ENCODE measurements at places on chromosomes 13 and 19.

- DNase-seq = no peak
These were observed 5.3 kb downstream of the PCDH17 start for GRCh38 chr13:57636816-57637215.

GRCh38 chr13:30222254-30222653 is 85.1 kb downstream of the KATNAL1 start:
- DNase-seq = no peak

DNA sequence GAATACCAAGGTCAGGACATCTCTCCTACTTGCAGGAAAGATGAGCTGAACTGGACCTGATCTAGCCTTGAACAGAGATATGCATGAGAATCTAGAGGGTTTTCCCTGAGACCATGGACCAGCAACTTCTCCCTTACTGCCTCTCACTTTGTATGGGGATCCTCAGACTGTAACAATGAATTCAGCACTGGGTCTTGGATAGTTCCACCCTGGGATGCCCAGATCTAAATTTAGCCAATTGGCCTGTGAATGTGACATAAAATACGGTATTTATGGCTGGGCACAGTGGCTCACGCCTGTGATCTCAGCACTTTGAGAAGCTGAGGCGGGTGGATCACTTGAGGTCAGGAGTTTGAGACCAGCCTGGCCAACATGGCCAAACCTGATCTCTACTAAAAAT is 15.3 kb upstream of the LILRA2 start:
- no peak for DNase-seq

- no peak for DNase-seq
These were observed 1.9 kb downstream of the GPR18 start for GRCh38 chr13:99256283-99256682.

DNA sequence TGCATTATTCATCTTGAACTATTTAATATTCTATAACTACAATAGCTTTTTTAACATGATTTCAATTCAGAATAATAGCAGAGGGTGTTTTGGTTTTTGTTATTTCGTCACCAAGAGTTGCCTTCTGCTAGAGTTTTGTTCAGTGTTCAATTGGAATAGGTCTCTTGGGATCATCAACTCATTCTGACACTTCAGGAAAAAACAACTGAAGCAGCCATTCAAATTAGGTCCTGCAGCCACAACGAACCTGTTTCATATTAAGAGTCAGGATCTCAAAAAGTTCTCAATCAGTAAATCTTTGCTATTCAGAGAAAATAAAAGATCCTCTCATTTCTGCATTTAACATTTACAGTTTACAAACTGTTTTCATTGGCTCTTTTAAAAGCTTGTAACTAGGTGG is 2.4 kb upstream of the CHAMP1 start:
- DNase-seq = no peak

- no peak for DNase-seq
These were observed 13.1 kb upstream of the MZF1 start for GRCh38 chr19:58586133-58586765.

DNA sequence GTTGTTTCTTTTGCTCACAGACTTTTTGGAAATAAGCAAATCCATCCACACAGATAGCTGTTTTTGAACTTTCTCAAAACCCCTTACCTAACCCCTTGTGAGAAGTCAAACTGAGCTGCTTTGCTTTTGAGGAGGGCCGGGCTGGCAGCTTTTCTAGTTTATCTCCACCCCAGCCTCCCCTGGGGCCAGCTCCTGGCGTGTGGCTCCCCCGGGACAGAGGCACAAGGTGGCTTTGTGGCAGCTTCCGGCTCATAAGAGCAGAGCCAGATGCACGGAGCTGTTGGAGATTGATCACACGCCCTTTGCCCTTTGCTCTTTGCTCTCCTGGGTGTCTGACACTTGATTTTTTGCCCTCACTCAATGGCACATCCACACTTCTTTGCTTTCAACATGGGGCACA is 24.9 kb upstream of the RNF113B start:
- no peak for DNase-seq

GRCh38 chr19:23855676-23856075 is 59.0 kb upstream of the ZNF726 start:
- no peak for DNase-seq

GRCh38 chr13:105442949-105443699 is 1092.3 kb downstream of the EFNB2 start:
- DNase-seq = no peak

DNA sequence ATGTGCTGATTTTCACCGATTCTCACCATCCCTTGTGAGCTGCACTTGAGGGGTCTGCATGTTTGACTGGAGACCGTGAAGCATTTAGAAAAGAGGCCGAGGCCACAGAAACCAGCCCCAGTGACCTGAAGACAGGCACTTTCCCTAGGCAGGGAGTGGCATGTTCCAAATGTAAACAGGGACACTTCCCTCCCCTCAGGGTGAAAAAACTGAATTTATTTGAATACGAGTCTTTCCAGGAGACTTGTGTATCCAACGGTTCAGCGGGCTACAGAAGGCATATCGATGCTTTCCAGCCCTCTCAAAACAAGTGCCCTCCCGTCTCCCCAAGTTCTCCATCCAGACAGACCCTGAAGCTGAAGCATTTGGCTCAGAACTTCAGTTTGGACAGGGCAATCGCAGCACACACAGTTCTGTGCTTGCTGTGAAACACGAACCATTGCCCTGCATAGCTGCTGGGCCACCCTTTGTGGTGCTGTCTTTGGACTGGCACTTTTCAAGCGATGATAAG is 106.1 kb downstream of the ZIC5 start:
- DNase-seq = no peak

DNA sequence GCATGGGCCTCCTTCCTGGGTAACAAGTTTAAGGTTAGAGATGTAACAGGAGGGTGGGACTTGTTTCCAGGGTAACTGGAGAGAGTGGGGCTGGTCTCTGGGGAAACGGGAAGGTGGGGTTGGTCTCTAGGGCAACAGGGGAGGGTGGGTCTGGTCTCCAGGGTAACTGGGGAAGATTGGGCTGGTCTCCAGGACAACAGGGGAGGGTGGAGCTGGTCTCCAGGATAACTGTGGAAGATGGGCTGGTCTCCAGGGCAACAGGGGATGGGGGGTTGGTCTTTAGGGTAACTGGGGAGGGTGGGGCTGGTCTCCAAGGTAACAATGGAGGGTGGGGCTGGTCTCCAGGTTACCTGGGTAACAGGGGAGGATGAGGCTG is 36.5 kb downstream of the SPTBN4 start:
- DNase-seq = no peak

- no peak for DNase-seq
These were observed 10.5 kb downstream of the PMIS2 start for GRCh38 chr19:35596366-35596999.
